ENCODE measurements at places on chromosomes 12 and 14.

GRCh38 chr12:28223025-28223554 is 32.8 kb downstream of the CCDC91 start:
- DNase-seq: no peak

- no peak for DNase-seq
Measured at GRCh38 chr12:89481213-89481914, 43.2 kb downstream of the GALNT4 start.

- no peak for DNase-seq
Measured at GRCh38 chr14:95286645-95287044, 33.1 kb downstream of the CLMN start.

- no peak for DNase-seq
Measured at GRCh38 chr14:105335735-105336476, 21.4 kb downstream of the PACS2 start.

- DNase-seq: no peak
Measured at GRCh38 chr12:45557016-45557415, 172.5 kb upstream of the ARID2 start.

DNA sequence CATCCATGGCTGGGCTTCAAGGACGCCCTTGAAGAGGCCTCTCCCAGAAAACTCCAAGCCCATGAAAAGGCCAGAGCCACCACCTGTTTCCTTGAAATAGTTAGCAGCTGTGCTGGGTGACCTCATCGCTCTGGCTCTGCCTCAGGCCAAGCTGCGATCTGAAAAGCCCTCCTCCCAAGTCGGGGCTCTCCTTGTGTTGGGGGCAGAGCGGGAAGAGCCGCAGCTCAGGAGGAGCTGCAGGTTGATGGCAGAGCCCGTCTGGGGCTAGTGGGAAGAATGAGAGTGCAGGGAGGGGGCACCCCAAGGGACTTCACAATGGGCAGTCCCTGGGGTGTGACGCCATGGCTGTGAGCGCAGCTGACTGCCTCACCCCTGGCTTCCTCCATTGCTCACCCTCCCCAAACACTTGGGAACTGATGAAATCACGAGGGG is 50.0 kb upstream of the STON2 start:
- DNase-seq: no peak

DNA sequence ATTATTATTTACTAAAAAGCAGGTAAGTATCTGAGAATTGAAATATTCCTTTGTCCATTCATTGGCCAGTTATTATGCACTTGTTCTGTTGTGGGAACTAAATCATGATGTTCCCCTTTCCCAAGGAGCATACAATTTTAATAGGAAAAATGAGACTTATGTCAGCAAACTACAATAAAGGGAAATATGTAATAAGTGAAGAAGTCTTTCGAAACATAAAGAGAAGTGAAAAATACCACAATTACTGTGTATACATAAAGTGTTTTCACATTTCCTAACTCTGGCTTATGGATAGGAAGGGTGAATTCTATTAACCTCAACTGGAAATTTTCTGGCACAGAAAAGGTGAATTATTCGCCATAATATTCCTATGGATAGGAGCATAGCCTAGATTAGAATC is 78.4 kb upstream of the DNM1L start:
- DNase-seq: no peak

GRCh38 chr12:59196989-59197388 is 276.7 kb upstream of the LRIG3 start:
- DNase-seq: no peak

DNA sequence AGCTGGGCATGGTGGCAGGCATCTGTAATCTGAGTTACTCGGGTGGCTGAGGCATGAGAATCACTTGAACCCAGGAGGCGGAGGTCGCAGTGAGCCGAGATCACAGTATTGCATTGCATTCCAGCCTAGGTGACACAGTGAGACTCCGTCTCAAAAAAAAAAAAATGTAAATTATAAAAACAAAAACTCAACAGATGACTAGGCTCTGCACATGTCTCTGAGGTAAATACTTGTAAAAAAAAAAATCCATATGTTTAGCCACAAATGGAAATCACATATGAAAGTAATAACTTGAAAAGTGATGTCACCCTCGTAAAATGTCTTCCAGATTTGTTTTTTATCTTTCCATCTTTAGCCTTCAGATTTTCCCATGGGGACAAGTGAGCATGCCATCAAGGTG is 85.0 kb downstream of the KICS2 start:
- peak; percentile 81 for DNase-seq

GRCh38 chr14:101824339-101824727 is 62.8 kb downstream of the PPP2R5C start:
- no peak for DNase-seq

DNA sequence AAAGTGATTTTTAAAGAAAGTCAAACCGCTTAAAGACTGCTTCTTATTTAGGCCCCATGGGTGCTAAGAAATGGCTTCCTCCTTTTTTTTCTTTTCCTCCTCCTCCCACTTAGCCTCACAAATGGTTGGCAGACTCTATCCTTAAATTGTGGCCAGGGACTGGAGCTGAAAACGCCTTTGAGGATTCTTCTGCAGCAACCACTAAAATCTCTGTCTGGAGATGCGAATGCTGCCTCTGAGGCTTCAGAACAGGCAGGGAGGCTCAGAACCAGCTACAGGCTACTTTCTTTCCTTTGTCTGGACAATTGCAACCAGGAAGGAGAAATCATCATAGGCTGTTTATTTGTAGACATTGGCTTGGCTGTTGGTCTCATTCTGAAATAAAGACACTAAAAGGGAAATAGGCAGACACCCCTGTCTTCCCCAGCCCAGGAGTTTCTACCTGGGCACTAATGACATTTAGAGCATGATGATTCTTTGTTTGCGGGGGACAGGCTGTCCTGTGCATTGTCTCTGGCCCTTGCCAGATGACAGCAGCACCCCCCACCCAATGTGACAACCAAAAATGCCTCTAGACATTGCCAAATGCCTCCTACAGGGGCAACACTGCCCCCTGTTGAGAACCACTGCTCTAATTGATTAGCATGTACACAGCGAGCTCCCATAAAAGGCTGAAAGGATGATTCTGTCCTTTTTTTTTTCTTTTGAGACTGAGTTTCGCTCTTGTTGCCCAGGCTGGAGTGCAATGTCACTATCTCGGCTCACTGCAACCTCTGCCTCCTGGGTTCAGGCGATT is 50.3 kb downstream of the MAP1LC3B2 start:
- no peak for DNase-seq

DNA sequence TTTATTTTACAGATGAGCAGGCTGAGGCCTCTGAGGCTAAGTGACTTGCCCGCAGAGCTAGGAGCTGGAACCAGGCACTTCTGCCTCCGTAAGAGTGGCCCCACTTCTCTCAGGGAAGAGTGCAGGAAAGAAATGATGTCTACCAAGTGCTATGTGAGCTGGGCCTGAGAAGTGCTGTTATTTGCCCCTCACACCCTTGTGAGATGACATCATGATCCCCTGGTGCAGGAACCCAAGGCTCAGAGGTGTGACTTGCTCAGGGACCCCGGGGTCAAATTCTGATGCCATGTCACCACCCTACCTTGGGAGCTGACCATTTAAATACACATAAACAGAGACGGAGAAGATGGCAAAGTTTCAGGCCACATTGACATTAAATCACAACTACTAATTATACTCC is 63.7 kb upstream of the DDX11 start:
- no peak for DNase-seq

- DNase-seq: no peak
Measured at GRCh38 chr12:45648070-45648469, 81.4 kb upstream of the ARID2 start.

- DNase-seq: peak; percentile 97
Measured at GRCh38 chr14:96246539-96246847, 9.5 kb upstream of the BDKRB1 start.

- DNase-seq: no peak
Measured at GRCh38 chr14:96739200-96739910, 57.8 kb upstream of the VRK1 start.

- no peak for DNase-seq
Measured at GRCh38 chr14:80364274-80364673, 153.0 kb upstream of the DIO2 start.

DNA sequence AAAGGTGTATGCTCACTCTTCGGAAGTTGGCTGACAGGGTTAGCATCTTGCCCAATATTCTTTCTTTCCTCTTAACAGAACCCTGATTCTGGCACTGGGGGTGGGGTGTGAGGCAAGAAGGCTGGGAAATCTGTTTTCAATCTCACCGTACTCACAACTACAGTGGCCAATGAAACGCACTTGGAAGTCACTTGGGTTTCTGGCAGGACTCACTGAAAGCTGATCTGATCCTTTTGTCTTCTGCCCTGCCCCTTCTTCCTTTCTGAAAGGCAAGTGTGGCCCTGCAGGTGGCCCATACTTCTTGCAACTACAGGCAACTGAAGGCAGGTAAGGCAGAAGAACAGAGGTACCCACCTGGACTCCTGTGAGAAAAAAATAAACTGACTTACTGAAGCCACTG is 106.9 kb downstream of the STXBP6 start:
- peak; percentile 60 for DNase-seq

DNA sequence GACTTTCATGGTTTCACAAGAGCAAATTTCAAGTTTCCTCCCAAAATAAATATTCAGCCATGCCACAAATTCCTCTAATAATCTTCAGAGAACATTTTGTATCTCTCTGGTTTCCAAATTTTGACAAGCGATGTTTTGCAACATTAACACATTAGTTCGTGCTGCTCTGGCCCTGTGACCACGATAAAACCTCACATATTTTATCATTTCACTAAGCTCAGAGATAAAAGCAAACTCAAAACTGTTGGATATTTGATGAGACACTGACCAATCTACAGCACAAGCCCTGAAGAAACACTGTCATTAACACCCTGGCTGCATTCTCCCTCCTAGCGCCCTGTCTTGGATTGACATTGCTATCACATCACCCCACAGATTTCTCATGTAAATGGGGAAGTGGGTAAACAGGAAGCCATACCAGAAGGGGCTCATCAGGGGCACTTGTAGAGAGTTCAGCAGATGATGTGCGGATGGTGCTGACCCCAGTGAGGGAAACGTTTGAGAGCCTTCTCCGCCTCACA is 264.3 kb downstream of the PRKD1 start:
- DNase-seq: no peak

- no peak for DNase-seq
Measured at GRCh38 chr12:22046968-22047390, 961 bp downstream of the CMAS start.

DNA sequence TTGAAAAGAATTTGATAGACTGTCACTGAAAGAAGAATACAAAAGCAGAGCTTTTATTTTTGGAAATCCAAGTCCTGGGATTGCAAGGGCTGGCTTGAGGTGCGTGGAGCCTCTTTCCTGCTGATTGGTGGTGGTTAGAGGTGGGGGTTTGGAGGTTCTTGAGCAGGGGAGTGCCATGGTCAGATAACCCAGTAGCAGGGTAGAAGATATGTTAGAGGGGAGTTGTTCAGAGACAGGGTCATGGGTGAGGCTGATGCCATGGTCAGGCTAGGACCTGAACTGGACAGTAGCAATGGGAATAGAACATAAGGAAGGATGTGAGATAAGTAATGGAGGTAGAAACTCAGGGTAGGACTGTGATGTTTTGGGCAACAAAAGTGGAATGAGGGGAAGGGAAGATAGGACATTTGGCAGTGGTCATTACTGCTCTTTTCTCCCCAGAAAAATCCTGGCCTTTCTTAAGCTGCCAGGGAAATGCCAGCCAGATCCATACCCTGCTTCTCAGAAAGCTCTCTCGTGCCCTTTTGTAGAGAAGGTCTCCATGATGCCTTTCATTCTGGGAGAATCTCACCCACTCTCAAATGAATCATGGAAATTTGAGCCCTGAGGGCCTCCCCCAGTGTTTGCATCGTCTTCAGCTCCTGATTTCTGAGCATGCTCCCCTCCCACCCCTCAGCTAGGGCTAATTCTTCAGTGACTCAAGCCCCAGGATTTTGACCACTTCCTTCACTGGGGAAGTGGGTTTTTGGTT is 9.5 kb downstream of the EMP1 start:
- no peak for DNase-seq

- no peak for DNase-seq
Measured at GRCh38 chr12:46395388-46395787, 22.8 kb upstream of the SLC38A2 start.

- DNase-seq: peak; percentile 46
Measured at GRCh38 chr12:44000309-44000952, 164.6 kb downstream of the TMEM117 start.

DNA sequence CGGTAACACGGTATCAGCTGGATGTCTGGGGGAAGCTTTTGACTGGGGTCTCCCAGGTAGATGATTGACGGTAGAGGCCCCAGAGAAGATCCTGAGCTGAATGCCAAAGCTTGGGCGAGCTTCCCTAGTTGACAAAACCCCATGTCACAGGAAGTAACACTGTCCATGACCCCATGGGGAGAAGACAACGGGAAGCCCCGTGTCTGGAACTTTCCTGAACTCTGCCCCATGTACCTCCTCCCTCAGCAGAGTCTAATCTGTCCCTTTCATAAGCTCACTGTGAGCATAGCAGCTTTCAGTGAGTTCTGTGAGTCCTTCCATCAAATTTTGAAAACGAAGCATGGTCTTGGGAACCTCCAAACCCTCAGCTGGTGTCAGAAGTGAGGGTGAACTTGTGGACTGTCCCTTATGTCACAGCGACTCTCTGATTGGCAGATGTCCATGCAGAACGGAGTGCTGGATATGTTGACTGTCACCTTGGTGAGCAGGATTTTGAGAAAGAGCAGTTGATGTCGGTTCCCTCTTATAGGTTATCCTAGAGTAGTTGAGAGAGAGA is 29.7 kb upstream of the BEGAIN start:
- no peak for DNase-seq

DNA sequence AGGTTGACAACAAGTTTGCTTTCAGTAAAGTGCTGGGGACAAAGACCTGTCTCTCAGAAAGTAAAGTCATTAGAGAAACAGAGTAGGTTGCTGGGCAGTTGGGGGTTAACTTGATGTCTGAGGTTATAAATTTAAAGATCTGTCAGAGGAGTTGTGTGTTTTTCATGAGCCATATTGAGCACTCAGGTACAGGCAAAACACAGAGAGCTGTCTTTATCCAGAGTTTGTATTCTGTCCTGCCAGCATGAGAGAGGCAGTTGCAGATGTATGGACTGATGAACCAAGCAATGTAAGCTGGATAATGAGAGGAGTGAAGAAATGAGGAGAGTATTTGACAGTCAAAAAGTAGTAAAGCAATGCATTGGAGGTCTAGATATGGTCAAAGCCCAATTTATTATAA is 156.7 kb downstream of the SLC41A2 start:
- no peak for DNase-seq

DNA sequence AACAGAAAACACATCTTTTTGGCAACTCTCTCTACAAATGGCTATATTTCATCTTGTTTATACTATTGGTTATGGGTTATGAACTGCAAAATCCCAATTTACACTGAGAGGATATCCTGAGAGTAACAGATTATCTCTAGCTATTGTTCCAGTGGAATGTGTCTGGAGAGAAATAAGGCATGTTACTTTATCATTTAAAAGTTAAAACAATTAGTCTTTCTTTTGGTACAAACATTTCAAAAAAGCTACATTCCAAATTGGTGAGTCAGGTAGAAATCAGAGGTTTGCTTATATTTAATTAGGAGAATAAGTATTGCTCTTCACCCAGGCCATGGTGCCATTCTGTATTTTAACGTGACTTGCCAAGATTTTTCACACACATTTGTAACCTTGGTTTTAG is 411.6 kb downstream of the CCER1 start:
- no peak for DNase-seq

GRCh38 chr14:23729720-23730387 is 93.7 kb downstream of the DHRS2 start:
- DNase-seq: no peak

- DNase-seq: no peak
Measured at GRCh38 chr12:13258717-13259119, 62.2 kb downstream of the EMP1 start.

- DNase-seq: no peak
Measured at GRCh38 chr12:25553098-25553497, at the start of gene LMNTD1. Gene LMNTD1, minus strand, starts transcription at chr12:25553283. Its CDS starts 324 bp downstream, at chr12:25552959.
